ENCODE measurements at places on chromosomes 13 and 19.

DNA sequence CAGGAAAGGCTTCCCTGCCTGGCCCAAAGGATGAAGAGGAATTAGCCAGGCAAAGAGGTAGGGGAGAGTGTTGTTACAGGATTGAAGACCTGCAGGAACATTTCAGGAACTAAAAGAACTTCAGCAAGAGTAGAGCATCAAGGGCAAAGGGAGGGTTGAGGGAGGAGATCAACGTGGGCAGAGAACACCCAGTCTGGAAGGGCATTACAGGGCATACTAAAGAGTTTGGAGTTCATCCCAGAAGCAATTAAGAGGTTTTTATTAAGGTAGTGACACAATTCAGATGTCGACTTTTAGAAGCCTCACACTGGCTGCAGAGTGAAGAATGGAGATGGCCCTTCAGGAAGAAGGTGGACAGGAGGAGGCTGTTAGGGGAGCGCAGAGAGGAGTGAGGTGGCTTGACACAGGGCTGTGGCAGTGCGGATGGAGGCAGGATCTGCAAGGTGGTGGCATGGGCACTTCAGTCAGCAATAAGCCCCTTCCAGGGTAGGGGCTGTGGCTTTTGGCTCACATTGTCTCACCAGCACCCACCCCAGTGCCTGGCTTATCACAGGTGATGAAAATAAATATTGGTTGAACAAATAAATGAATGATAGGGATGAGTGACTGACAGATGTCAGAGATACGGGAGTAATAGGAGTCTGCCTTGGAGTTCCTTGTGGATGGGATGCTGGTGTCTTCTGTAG lies 24.9 kb downstream of the TEX26 start:
- DNase-seq, result no peak

- DNase-seq, result peak; percentile 92
Measured at GRCh38 chr13:79485014-79485811, 4.3 kb downstream of the NDFIP2 start.

DNA sequence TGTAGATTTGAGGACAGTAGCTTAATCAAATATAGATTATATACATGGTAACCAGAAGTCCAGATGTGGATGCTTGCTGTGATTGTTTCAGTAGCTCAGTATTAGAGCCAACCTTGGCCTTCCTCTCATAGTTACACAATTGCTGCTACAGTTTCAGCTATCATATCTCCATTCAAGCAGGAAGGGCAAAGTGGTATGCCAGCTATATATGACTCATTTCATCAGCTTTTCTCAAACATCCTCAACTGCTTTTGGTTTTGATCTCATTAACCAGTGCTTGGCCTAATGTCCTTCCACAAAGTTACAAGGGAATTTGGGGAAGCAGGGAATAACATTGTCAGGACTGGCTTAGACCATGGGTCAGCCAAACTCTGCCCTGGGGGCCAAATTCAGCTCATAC lies 73.0 kb upstream of the MAB21L1 start:
- DNase-seq, result peak; percentile 67

DNA sequence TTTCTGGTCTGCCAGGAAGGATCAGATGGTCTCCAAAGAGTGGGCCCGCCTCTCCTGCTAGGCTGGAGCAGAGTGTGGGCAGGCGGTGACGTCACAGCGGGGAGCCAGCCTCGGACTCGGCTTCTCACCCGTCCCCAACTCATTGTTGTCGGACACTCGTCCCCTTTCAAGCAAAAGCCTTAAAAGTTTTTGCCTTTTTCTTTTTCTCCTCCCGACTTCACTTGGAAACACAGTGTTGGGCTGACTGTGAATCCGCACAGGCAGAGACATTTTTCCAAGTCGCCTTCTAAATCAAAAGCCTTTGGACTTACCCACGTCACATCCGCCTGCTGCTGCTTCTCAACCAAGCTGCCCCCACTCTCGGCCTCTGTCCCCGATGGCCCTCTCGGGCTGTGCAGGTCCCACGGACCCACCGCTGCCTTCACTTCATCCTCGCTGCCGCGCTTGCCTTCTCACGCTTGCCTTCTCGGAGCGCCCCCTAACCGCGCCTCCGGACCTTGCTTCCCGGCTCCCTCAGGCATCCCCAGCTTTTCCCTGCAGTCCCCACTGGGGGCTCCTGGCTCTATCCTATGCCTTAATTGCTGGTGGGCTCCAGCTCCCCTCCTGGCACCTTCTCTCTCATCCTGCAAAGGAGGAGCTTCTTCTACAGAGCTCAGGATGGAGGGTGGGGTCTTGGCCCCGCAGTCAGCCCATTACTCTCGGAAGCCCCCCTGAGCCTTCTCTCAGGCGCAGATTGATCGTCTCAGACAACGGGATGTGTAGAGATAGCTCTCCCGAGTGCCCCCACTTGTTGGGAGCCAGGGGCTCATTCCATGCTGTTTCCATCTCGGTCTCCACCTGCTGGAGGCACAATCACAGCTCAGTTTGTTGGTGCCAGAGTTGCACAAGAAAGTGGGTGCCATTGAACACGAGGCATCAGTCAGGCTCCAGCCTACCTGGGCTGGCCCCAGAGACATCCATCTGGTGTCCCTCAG lies 3.9 kb upstream of the ZNF135 start:
- peak; percentile 35 for DNase-seq

DNA sequence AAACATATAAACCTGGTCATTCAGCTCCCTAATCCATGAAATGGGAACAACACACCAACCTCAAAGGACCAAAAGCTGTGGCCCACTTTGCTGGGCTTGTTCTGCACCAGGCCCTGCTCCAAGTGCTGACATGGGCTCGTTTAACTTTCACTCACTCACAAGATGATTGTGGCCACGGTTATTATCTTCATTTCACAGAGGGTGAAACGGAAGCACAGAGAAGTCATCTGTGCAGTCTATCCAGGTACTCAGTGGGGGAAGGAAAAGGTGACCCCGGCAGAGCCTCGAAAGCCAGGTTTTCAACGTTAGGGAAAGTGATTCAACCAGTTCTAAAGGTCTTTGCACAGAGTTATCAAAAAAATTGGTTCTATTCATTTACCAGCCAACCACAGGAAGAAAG lies 68.0 kb downstream of the CRYL1 start:
- DNase-seq, result no peak

DNA sequence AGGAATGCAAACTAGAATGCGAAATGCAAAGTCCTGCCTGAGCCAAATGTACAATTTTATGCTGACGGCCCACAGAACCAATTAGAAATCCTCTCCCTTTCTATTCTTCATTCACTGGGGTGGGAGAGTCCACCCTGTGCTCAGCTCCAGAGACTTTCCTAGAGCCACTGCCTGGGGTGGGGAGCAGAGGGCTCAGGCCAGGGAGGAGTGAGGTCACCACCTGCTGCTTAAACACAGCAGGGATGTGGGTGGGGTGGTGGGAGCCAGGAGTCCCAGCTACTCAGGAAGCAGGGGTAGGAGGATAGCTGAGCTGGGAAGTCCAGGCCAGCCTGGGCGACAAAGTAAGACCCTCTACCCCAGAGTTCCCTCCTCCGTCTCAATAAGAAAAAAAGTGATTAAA lies 26.9 kb upstream of the ZNF83 start:
- no peak for DNase-seq

GRCh38 chr13:111541752-111542529 lies 221.5 kb downstream of the TEX29 start:
- no peak for DNase-seq

DNA sequence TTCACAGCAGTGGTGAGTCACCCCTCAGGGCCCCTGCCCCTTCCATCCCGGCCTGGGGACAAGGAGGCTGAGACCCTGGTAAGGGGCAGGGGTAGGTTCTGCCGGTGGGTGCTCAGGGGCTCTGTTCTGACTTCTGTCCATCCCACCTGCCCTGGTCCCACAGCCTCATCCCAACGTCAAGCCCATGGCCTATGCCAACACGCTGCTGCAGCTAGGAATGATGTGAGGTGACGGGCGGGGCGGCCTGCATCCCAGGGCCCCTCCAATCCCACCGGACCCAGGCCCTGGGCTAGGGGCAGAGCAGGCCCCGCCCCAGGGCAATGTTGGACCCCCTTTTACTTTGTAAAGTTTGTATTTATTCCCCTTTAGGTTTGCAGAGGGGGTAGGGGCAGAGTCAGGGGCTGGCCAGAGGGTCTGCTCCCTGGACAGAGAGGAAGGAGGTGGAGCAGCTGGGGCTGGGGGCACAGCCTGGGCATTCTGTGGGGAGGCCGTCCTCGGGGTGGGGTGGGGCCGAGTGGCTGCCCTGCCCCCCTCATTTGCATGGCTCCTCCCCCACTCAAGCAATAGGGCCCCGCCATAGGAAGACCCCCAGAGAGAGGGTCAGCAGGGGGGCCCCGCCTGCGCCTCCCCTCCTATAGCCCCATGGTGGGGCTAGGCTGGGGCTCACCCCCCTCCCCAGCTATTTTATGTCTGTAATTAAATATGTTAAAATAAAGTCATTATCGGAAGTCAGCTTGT lies 23.1 kb downstream of the CCDC8 start:
- no peak for DNase-seq

- DNase-seq, result no peak
Measured at GRCh38 chr19:14003251-14004055, 2.7 kb downstream of the RFX1 start.

- DNase-seq, result no peak
Measured at GRCh38 chr13:85771856-85772255, 27.4 kb downstream of the SLITRK6 start.

DNA sequence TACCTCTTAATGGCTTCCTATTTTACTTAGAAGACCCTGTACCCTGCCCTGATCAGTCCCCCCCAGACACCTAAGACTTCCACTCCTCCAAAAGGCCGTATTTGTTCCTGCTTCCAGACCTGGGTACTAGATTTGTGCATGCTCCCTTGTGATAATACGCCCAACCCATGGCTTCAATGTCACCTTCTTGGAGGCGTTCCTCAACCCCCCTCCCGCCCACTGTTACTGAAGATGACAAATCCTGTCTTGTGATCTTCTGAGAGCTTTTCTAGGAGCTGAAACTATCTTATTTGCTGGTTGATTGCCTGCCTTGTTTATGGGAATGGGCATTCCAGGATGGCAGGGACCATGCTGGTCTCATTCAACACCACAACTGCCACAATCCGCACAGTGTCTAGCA lies 9.4 kb downstream of the SLC25A23 start:
- no peak for DNase-seq

DNA sequence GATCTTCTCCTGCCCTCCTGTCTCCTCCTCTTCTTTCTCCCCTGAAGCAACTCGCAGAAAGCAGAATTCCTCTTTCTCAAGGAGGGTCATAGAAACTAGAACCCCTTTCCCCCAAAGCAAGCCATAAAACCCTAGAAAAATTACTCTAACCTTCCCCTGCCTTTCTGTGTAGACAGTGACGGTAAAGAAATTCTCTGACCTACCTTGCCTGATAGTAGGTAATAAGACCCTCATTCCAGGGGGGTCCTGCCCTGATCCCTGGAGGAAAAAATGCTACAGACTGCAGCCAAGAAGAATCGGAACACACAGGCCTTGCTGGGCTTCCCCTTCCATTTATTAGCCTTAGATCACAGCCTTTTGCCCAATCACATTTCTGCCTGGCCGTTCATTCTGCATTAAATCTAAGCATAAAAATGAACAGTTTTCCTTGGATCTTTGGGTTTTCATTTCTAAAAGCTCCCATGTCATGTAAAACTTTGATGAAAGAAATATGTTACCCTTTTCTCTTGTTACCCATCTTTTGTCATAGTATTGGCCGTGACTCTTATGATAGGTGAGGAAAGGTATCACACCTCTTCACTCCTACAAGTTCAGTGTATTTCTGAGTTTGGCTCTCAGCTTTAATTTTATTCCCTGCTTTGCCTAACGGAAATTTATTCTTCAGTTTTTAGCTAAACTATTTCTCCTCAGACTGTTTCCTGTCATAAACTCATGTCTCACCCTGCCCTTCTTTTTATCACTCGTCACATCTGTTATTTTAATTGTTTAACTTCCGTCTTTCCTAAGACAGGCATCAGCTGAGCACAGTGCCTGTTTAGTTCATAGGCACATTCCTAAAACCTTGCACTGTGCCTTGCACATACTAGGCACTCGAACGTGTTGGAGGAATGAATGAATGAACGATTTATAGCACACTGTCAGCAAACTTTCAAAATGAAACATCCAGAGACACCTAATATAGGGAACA lies 20.4 kb upstream of the CPB2 start:
- no peak for DNase-seq

DNA sequence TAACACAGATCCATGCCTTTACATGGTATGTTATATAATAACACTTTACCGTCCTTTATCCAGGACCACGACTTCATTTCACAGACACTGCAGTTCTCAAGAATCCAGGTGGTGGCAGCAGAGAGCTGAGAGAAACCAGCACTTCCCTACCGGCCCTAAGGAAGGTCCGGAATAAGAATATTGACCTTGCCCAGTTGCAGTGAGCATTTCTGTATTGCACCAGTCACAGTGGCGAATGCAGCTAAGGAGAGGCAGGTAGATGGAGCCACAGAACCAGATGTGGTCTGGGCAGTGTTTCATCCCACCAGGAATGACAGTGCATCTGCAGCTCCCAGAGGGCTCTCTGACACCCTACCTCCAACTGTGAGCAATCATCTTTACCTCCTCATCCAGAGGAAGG lies 44.6 kb downstream of the ZNF787 start:
- DNase-seq, result no peak

DNA sequence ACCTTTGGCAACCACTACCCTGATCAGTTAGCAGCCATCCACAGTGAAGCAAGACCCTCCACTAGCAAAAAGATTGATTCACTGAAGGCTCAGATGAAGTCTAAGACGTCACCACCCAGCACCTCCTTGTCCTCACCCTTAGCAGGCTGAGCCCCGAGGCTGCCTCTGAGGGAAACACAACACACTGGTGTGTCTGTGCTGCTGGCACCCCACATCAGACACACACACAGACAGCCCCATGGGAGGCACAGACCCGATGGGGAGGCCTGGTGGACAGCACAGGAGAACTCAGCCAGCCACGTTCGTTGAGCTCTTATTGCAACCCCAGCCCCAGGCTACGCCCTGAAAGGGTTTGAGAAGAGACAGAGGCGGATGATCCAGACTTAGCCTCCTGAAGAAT lies 94.7 kb downstream of the ZDHHC20 start:
- no peak for DNase-seq

- DNase-seq, result no peak
Measured at GRCh38 chr13:44195245-44195644, 178.4 kb upstream of the SERP2 start.

DNA sequence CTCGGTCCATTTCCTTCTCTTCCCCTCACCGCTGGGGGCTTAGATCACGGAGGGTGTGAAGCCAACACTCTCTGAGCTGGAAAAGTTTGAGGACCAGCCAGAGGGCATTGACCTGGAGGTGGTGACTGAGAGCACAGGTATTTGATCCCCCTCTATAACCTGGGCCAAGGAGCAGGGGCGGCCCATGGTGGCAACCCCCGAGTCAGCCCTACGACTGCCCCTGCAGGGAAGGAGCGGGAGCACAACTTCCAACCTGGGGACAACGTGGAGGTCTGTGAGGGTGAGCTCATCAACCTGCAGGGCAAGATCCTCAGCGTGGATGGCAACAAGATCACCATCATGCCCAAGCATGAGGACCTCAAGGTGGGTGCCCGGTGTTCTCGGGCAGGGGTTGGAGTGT lies 11.6 kb upstream of the TIMM50 start:
- DNase-seq, result no peak

DNA sequence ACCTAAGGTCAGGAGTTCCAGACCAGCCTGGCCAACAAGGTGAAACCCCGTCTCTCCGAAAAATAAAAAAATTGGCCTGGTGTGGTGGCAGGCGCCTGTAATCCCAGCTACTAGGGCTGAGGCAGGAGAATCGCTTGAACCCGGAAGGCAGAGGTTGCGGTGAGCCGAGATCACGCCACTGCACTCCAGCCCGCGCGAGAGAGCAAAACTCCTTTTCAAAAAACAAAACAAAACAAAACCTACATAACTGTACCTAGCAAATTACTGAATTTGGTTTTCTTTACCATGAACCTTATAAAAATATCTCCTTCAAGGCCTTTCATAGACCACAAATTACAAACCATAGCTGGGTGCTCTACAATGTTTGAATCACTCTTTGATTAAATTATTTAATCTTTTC lies 760 bp downstream of the ZNF91 start:
- peak; percentile 7 for DNase-seq

- no peak for DNase-seq
Measured at GRCh38 chr13:113155201-113155600, 3.2 kb upstream of the PROZ start.
